Stimulated activated CD8-positive, alpha-beta memory T cell treated with anti-CD3 and anti-CD28 coated beads, Interleukin-4, amount 100 ng/mL, for 1 hour (primary cell): ENCODE measurements at places on chromosomes 5 and 9.

DNA sequence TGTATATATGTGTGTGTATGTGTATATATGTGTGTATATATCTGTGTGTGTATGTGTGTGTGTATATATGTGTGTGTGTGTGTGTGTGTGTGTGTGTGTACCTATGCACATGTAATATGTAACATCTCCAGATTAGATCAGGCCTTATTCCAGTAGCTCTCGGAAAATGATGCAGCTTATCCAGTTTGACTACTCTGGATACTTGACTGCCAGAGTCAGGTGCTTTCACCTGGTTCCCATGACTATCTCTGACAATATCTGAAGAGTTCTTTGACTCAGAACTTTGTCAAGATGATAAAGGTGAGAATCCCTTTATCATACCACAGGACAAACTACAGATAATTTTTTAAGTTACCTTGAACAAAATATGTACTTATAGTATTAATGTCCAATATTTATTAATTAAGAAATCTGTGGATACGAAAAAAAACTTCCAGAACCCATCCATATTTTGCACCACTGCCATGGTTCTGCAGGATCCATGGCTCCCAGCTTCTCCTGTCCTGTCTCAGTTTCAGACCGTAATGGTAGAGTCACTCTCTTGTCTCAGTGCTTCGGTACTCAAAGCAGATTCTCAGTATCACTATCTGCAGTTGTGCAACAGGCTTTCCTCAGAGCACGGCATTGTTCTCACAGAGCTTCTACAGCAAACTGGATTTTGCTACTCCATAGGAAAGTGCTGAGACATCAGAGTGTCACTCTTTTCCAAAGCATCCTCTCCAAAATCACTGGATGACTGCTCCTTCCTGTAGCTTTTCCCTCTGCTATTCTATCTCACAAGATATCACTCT lies 164.4 kb upstream of the SLC12A2 start:
- DNase-seq = no peak

DNA sequence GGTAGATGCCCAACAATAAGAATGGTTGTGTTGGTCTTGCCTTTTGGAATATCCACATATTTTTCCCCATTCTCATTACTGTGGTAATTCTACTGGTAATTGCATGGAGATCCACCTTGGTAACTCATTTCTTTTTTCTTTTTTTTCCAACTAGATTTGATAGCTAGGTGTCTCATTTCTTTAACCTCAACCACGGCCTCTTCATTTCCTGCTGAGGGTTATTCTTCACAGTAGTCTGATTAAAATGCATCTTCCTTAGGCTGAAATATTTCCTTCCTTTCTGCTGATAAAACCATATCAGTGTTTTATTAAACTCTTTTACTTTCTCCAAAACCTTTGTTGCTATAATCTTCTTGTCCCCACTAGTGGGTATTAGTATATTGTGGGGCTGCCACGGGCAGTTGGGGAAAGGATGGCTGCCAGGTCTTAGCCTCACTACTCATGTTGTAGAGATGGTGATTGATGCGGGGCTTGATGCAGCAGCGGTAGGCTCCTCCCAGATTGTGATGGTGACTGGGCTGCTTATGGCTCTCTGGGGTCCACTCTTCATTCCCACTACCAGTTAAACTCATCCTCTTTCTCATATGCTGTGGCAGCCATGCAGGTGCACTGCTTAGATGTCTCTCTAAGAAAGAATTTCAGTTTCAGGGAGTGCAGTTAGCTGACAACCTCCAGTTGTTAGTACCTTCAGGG lies 35.9 kb downstream of the KIF2A start:
- no peak for DNase-seq

DNA sequence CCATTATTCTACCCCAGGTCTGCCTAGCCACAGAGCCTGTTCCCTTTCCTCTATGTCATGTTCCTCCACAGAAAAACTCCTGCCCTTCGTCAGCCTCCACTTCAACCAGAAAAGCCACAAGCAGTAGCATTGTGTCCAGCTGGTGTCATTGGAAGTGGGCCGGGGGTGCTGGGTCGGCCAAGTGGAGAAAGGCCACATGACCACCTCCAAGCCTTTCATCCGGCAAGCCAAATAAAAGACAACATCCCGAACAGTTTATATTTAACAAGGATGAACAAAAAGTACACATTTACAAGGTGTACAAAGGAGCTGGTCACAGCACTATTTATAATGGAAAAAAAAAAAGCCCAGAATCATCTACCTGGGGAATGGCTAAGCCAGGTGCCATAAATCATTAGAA lies 16.1 kb upstream of the SPOCK1 start:
- no peak for DNase-seq

DNA sequence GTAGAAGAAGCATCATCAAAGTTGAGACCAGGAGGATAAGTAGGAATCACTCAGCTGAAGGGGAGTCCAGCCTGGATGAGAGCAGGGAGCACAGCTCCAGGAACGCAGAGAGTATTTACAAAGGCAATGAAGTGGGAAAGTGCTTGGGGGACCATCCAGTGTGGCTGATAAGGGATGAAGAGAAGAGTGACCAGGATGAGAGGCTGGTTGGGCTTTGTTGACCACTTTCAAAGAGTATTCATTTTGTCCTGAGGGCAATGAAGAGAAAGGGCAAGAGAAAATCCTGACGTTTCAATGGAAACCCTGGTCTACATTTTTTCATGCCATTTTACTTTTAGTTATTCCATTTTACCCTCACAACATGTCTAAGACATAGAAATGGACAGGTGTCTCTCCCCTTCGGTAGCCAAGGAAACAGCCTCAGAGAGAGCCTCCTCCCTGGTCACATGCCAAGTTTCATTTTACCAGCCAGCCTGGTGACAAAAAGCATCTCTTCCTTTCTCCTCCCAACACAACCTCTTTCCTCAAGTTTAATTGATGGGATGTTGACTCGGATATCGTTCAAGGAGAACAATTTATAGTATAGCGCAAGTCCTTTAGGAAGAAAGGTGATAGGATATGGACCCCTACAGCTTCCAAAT lies 492.7 kb upstream of the CLINT1 start:
- no peak for DNase-seq

DNA sequence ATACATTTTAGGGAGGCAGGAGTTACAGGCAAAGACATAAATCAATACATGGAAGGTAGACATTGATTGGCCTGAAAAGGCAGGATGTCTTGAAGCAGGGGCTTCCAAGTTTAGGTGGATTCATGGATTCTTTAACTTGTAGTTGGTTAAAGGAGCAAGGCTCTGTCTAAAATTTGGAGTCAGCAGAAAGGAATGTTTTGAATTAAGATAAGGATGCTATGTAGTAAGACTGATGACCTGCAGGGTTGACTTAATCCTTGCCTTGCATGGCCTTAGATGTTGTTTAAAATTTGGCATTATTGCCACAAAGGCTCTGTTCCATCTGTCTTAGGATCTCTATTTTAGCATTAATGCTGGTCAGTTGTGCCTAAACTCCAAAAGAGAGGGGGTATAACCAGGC lies 171.3 kb downstream of the C5orf15 start:
- DNase-seq = no peak

DNA sequence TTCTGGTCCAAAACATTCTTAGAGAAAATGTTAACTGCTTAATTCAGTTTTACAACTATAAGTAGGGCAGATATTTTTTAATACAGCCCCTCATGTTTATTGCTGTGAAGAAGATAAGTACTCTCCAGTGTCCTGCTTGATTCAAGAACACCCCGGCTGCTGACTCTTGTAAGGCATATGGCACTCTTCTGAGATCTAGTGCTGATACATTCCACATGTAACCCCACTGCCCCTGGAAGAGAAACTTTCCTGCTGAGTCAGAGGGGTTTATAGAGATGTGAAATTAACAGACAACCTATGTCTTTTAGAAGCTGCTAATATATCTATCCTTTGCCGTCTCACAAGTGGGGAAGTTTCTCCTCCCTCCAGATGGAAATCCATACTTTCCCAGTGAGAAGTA lies 1.0 kb upstream of the MINAR2 start:
- no peak for DNase-seq

DNA sequence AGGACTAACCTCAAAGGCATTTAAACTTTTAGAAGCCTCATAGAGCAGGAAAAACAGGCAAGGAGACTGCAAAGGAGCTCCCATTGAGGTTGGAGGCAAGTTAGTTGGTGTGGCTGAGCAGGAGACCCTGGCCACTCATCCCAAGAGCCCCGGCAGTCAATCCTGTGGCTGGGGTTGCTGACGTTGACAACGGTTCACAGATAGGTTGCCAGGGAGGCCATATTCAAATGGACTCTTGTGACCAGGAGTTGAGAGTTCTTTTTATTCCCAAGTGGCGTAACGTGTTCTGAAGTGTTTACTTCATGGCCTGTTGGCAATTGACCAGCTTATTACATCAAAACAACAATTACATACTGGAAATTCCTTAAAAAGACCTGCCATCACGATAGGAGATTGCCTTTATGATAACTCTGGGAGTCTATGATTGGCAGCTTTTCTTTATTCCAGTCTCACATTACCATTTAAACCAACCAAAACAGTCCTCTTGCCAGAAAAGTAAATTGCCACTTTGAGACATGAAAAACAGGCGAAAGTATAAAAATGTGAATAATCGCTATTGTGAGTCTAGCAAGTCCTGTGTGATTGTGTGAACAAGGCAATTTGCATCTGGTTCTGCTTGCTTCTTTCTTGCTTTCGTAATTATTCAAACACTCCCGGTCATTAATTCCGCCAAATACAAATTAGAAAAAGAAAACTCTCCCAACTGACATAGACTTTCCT lies 394.9 kb downstream of the MED10 start:
- no peak for DNase-seq

- no peak for DNase-seq
Observed at GRCh38 chr5:160635663-160636062, 214.0 kb downstream of the PTTG1 start.

- DNase-seq = no peak
Observed at GRCh38 chr5:57246426-57246825, 72.6 kb downstream of the GPBP1 start.

- no peak for DNase-seq
Observed at GRCh38 chr9:79970146-79970425, 398.3 kb downstream of the TLE4 start.

GRCh38 chr5:172985596-172985995 lies 2.0 kb downstream of the ATP6V0E1 start:
- no peak for DNase-seq

DNA sequence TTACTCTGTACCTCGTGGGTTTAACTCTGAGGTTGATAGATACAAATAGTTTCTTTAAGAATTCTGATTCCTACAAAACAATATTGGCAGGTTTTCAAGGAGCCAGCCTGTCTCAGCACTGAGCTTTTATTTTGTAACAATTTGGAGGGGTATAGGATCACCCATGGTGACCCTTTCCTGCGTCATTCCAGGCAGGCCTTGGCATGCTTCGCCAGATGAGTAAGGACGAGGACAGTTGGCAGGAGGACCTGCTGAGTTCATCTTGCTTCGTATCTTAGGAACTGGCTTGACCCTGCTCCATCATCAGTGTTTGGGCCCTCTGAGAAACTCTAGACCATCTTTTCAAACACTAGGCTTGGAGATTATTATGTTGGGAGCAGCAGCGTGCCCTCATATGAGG lies 17.9 kb downstream of the ZNF462 start:
- DNase-seq = no peak

GRCh38 chr5:178453224-178453623 lies 137.0 kb downstream of the COL23A1 start:
- DNase-seq = no peak

GRCh38 chr9:109311731-109312130 lies 9.1 kb downstream of the EPB41L4B start:
- DNase-seq = no peak

GRCh38 chr5:42631241-42631640 lies 125.4 kb upstream of the CCDC152 start:
- DNase-seq = no peak

- DNase-seq = no peak
Observed at GRCh38 chr9:94148419-94148818, 64.2 kb downstream of the PTPDC1 start.

GRCh38 chr9:77819657-77820056 lies 171.5 kb upstream of the GNA14 start:
- DNase-seq = no peak

DNA sequence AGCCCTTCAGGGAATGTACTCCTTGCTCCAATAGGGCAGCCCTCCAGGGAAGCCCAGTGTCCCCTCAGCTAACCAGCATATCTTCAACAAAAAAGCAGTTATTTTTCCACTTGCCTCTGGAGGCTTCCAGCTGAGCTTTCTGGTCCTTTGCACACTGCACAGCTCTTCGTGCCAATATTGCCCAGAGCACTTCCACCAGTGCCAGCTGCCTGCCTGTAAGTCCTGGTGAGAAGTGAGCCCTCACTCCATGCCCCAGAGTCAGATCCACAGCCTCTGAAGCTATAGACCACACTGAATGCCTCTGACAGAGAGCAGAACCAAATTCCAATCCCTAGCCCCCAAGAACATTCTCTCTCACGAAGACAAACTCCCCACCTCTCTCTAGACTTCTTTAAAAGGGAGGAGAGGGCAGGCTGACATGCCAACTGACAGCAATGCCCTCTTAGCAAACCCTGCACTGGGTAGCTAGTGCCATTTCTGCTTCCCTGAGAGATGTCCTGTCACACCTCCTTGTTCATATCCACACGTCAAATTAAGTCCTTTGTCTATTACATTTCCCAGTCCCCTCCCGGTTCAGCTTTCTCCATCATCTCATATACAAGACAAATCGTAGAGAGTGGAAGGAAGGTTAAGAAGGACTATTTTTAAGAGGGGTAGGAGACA lies 12.7 kb upstream of the HEXB start:
- no peak for DNase-seq

DNA sequence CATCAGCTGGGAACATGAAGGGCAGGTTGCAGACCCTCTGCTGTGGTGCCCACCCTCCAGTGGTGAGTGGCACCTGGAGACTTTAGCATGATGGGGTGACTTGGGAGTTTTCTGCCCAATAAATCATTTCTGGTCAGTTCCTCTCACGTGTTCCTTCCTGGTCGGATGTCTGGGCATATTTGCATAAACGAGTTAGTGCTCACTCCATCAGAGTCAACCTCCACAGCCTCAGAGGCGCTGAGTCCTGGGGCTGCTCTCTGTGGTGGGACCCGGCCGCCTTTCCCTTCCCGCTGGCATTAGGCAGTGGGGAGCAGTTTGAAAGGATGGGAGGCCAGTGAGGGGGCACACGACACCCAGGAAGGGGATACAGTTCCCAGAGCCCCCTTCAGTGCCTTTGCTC lies 114.0 kb upstream of the FCN2 start:
- DNase-seq = no peak
